ENCODE measurements at places on chromosomes 7 and 10.

DNA sequence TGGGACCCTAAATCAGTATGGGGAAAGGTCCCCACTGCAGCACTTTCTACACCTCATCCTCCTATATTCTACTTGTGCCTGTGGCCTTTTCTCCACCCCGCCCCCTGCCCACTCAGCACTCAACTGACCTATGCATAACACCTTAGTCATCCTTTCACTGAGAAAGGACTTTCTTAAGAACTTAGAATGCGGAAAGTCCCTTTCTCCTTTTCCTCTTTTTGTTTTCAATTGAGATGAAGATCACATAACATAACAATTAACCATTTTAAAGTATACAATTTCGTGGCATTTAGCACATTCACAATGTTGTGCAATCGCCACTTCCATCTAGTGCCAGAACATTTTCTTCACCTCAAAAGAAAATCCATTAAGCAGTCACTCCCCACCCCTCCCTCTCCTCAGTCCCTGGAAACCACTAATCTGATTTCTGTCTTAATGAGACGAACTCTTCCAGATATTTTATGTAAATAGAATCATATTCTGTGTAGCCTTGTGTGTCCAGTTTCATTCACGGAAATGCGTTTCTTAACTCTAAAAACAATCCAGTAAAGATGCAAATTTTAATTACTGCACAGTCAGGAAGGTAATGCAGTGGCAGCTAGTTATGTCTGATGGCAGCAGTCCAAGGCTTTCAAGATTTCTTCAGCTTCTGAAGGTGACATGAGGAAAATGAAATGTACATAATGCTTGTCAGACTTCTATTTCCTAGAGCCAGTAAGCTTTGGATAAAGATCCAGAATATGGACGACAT is 41.7 kb downstream of the FAS start:
- peak; percentile 72 for DNase-seq

DNA sequence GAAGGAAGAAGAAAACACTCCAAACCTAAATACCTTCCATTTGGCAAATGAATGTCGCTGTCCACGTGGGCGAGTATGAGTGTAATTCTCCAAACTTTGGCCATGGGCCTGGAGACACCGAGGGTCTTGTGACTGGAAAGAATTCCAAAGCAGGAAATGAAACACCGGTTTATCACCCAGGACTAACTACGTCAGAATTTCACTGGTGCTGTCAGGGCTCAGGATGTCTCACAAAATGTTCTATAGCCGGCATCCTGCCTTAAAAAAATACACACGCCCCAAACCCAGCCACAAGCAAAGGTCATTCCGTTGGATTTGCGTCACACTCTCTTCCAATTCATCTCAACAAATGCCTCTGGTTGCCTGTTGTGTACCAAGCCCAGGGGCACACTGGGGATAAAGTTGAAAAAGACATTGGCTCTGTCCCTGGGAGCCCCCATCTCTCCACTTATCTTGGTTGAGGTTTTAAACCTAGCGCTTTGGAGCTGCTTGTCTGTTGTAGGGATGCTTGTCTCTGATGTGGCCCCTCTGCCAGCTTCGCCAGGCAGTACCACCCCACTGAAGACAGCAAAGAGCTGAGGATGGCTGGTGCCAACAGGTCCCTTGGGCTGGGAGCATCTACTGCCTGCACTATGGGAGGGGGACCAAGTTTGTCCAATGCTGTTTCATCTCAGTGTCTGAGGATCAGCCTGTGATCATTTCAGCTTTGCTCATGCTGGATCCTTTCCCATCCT is 31.2 kb downstream of the GSTO2 start:
- peak; percentile 96 for DNase-seq

DNA sequence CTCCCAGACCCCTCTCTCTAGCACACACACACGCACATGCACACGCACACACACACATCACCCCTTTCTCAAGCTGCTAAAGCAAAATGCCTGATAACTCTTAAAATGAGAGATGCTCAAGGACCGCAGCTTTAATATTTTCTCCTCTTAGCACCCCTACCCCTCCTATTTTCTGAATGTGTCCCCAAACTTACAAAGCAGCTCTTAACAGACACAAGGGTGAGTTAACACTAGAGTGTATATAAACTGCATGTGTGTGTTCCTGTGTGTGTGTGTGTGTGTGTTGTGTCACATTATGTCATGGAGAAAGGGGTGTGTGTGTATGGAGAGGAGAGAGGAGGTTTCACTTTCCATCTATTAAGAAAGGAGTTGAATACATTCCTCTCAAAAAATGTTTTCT is 1.3 kb downstream of the PTN start:
- no peak for DNase-seq

- DNase-seq = no peak
Measured at GRCh38 chr10:7523656-7524055, 112.8 kb upstream of the SFMBT2 start.

GRCh38 chr7:42091461-42092291 is 145.3 kb downstream of the GLI3 start:
- no peak for DNase-seq

GRCh38 chr7:65722361-65722792 is 150.5 kb upstream of the VKORC1L1 start:
- no peak for DNase-seq

- DNase-seq = no peak
Measured at GRCh38 chr10:46514899-46515298, 41.6 kb downstream of the GPRIN2 start.

- no peak for DNase-seq
Measured at GRCh38 chr7:146116521-146117222, at the start of gene CNTNAP2. Gene CNTNAP2 (plus strand): TSS chr7:146116801. CDS start chr7:146116877, 76 bp downstream.

DNA sequence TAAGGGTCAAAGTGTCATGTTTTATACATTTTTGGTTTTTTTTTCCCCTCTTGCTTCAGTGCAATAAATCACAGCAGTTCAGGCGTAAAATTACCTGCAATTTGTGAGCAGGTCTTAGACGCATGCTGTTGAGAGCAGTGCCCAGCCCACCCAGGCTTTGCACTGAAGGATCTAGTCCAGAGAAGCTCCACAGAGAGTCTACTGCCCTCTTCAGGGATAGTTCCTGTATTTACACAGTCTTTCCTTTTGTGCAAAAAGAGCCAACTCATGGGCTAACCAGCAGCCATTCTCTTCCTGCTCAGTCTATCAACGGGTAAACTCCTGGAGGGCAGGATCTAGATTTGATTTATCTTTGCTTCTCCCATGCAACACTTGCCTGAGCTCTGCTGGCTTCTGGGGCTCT is 82.2 kb upstream of the NAMPT start:
- no peak for DNase-seq

- no peak for DNase-seq
Measured at GRCh38 chr10:27661514-27662286, 83.9 kb downstream of the MKX start.

GRCh38 chr7:22146961-22147512 is 201.3 kb upstream of the CDCA7L start:
- DNase-seq = no peak

- DNase-seq = no peak
Measured at GRCh38 chr10:9911488-9911887, 1106.2 kb upstream of the CELF2 start.

DNA sequence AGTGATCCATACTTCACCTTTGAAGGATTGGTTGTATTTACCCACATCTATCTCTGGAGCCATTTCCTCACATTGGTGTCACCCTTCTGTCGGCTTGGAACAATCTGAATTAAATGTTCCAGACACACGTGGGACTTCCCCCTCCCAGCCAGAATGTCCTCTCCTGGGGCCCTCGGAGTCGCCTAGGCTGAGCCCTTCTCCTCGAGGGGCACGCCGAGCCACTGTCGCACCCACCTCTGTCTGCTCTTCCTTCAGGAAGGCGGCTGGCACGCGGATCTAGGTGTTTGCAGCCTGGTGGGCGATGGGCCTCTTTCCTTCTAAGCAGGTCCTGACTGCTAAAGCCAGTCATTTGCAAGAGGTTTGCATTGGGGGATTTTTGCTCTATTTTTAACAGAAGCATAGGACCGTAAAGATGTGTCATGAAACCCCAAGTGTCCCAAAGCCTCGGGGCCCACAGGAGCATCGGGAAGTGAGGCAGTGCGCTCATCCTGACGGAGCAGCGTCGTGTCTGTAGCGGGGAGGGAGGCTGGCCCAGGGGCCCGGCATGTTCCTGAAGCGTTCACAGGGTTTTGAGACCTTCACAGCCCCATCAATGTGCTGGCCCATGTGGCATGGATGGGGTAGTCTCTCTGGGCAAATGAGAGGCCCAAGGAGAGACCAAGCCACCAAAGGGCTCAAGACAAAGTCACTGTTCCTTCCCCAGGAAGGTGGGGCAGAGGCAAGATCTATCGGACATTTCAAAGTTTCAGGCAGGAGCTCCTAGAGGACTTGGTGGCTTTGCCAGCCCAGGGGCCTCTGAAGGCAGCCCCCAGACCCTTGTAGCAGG is 86.7 kb downstream of the RGS10 start:
- DNase-seq = no peak

- DNase-seq = no peak
Measured at GRCh38 chr10:15546606-15547005, 173.1 kb downstream of the ITGA8 start.

DNA sequence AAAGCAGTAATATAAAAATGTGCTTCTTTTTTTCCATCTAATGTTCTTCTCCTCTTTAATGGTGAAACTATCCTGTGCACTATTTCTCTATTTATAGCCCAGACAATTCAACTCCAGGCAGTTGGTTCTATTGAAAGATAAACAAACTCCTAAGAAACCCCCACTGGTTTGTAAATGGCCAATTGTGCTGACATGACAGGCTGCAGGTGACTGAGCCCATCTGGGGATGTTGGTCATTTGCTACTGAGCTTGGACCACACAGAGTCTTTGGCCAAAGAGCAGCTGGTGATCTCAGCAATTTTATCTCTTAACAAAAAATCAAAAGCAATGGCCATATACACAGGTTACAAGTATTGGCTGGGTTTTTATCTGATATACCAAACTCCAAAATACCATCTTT is 631.8 kb upstream of the CELF2 start:
- no peak for DNase-seq

DNA sequence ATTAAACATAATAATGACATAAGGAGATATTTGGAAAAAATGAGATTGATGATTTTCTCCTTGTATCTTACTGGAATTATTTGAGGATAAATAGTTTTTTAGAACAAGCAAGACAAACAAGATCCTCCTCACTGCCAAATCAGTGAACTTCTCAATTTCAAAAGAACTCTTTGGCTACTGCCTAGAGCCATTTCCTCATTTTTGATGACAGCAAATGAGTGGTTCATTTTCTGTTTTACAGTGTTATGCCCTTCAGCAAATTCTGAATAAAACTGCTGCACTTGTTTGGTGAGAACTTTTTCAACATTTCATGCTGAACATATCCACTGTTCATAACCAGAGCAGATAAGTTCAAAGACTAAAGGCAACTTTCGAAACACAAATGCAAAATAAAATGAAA is 42.5 kb upstream of the AHR start:
- DNase-seq = no peak

- no peak for DNase-seq
Measured at GRCh38 chr7:2037301-2037807, 195.4 kb downstream of the MAD1L1 start.

GRCh38 chr10:132891368-132891767 is 51.0 kb downstream of the CFAP46 start:
- no peak for DNase-seq

- no peak for DNase-seq
Measured at GRCh38 chr7:1053816-1054370, 9.5 kb downstream of the GPR146 start.

- peak; percentile 13 for DNase-seq
Measured at GRCh38 chr7:90552521-90552920, 43.6 kb upstream of the CDK14 start.

- DNase-seq = no peak
Measured at GRCh38 chr10:80279146-80279545, 10.3 kb downstream of the MAT1A start.

- DNase-seq = no peak
Measured at GRCh38 chr7:138568655-138569054, 108.6 kb downstream of the TRIM24 start.

GRCh38 chr10:5643346-5644067 is 22.9 kb downstream of the ASB13 start:
- no peak for DNase-seq

DNA sequence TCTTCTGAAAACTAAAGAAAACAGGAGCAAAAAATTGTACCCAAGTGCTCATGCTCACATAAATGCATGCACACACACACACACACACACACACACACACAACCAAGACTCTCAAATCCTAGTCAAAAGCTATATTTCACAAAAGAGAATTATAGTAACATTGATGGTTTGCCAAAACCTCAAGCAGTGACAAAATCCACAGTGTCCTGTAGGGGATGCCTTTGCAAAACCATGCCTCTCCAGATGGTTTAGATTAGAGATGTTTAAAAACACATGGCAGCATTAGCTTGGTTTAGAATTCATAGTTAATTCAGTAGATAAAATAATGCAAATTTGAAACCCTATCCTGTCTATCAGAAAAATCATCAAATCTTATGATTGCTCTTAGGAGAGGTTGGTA is 232.2 kb downstream of the DYNC1I1 start:
- peak; percentile 1 for DNase-seq

DNA sequence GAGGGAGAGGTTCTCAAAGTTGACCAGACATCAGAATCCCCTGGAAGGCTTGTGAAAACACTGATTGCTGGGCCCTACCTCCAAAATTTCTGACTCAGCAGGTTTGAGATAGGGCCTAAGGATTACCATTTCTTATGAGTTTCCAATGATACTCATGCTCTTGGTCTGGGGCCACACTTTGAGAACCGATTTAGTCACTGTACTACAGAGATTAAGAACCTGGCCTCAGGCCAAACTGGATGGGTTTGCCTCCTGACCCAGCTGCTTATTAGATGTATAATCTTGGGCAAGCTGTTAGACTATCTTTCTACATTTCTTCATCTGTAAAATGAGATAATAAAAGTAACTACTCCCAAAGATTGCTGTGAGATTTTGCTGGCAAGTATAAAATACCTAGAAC is 77.1 kb upstream of the SCIN start:
- DNase-seq = no peak

DNA sequence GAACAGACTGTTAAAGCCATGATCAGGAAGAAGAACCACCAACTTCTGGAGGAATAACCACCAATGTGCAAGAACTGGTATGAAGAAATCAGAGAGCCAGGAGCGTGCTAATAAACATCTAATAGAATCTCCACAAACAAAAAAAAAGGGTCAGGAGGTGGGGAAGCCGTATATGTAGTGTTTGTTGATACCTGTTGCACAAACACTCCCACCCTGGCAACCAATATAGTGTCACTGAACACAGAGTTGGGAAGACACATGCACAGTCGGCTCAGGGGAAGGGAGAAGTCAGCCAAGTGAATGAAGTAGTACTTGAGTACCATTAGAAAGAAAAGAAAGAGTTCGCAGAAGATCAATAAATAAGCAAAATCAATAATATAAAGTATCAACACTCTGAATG is 400.1 kb downstream of the PARD3 start:
- no peak for DNase-seq

- DNase-seq = peak; percentile 26
Measured at GRCh38 chr10:129756912-129757901, 206.9 kb downstream of the EBF3 start.

Measured in astrocyte of the cerebellum (primary cell).